Stimulated activated CD8-positive, alpha-beta memory T cell treated with anti-CD3 and anti-CD28 coated beads, Interleukin-15, amount 100 ng/mL, for 48 hours (primary cell): ENCODE measurements at places on chromosomes 1 and 21.

GRCh38 chr1:165512816-165513215 lies 31.0 kb upstream of the LRRC52 start:
- no peak for DNase-seq

- no peak for DNase-seq
Observed at GRCh38 chr1:228989676-228989991, 254.4 kb downstream of the RHOU start.

- DNase-seq: no peak
Observed at GRCh38 chr1:157542676-157543075, 9.6 kb downstream of the FCRL5 start.

GRCh38 chr1:95002540-95003432 lies 70.0 kb downstream of the ALG14 start:
- DNase-seq: no peak

DNA sequence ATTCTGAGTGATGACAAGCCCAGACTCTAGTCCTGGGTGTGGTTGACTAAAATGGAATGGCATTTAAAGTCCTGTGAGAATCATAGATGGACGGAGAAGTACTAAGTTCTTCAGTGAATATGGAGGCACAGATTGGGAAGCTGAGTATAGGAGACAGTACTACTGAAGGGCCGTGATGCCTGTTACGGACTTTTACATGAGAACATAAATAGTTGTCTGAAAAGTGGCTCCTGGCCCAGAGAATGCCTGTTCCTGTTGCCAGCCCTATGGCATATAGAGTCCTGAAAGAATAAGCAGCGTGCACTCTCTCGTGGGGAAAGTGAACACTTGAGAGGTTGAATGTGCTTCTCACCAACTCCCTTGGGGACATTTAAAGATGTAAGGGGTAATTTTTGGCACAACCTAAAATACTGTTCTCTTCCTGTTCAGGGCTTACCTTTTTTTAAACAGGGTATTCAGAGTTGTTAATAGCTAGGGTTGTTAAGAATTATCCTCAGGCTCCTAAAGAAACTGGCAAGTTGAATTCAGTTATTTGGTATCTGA lies 20.4 kb downstream of the CCT8 start:
- DNase-seq: no peak

DNA sequence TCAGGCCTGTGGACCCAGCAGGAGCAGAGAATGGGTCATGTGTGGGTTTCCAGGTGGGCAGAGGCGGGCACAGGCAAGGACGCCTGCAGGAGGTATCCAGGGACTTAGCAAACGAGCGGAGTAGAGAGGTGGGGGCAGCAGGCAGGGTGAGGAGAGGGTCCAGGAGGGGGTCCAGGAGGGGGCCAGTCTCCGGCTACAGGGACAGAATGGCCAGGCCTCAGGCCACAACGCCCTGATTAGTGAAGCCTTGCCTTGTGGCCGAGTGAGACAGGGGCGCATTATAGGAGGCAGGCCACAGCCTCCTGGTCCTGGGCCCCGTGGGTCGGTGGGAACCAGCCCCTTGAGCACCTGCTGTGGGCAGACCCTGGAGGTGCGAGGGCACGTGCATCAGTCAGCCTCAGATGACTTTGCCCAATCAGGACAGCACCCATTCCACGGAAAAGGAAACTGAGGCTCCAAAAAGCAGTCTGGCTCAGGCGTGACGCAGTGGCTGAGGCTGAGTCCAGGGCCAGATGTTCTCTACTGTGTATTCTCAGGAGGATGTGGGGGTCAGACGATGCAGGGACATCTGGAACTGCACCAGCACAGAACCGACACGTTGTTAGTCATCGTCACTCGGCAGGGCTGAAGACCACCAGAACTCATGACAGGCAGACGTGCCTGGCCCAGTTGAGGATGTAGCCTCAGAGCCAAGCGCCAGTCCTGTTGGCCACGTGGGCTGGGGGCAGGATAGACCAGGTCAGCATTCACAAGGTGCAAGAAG lies 113.7 kb downstream of the CRYAA start:
- no peak for DNase-seq

DNA sequence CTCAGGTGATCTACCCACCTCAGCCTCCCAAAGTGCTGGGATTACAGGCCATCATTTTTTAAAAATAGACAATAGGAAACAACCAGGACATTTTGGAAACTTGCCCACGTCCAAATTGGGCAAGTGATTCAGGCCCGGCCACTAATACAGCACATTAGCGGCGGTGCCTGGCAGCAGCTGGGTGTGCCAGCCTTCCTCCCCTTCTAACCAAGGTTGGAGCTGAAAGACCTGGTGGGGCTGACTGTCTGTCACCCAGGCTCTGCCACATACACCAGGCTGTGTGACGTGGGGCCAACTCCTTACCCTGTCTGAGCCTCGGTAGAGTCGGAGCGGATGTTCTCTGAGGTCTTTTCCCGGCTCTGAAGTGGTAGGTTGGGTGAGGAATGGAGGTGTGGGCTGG lies 29.6 kb upstream of the TMEM51 start:
- no peak for DNase-seq

DNA sequence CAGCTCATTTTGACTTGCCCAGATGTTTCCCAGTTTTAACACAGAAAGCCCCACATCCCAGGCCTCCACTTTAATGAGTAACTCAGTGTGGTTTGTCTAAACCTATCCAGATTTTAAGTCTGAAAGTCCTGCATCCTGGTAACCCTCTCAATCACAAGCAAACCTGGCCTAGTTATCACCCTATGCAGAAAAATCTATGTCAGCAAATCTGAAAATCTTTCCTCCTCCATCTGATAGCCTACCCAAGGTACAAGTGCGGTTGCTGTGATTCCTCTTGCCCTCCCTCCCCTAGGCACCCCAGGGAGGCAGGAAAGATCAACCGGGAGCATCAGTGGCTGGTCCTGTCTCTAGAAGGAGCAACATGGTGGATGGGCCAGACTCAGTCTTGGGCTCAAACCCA lies 163.7 kb downstream of the IGSF21 start:
- no peak for DNase-seq

- DNase-seq: no peak
Observed at GRCh38 chr1:40974945-40975344, 4.6 kb upstream of the CTPS1 start.

DNA sequence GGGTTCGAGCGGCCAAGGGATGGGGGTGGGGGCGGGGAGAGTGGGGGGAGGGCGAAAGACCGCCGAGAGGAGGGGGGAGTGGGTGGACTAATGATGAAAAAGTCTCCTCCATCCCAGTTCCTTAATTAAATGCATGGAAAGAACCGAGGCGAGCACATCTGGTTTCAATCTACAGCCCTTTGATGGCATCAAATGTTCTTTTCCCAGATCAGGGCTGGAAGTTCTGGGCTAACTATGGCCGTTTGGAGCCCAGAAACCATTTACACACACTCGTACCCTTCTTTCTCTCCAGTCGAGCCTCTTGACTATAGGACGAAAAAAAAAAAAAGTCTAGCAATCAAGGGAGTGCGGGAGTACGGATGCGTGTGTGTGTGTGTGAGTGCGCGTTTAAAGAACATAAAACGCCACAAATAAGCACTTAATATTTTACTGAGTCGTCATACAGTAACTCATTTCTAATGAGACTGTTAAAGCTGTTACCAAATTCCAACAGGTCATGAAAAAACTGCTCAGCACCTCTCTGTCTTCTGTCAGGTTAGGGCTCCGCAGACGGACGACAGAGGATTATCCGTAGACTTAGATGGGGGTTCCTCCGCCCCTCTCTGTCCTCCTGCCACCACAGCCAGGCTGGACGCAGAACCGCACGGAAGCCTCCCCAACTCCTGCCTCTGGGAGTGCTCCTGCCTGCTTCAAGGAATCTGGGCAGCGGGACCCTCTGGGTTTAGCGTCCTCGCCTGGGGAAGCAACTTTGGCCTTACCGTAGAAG lies 2.1 kb upstream of the PRRX1 start:
- no peak for DNase-seq

DNA sequence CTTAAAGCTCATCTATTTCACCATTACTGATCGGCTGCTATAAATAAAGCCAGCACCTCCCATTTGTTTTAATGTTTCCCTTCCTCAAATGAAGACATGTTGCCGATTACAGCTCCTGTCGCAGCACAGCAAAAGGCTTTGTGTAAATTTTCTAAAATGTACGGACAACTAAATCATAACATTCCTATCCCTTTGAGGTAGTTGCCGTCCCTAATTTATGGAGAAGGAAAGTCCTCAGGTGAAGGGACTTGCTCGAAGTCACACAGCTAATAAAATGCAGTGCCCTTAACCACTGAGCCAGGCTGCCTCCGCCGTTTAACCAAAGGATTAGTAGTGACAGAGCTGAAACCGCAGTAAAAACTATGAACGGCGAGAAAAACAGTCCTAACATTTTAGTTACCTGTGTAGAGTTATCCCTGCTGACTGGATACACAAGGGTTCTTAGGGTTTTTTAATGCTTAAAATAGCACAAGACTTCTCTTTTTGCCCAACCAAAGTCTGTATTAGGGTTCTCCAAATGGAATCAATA lies 871 bp downstream of the PINK1 start:
- no peak for DNase-seq

DNA sequence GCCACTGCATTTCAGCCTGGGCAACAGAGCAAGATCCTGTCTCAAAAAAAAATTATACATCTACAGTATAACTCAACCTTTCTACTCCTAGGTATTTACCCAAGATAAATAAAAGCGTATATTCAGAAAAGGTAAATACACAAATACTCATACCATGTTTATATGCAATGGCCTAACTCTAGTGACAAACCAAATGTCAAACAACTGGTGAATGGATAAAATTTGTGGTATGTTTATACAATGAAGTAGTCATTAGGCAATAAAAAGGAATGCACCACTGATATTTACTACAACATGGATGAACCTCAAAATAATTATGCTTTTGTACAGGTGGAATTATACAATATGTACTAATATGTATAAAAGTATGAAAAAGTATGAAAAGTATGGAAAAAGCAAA lies 174.2 kb upstream of the GORAB start:
- no peak for DNase-seq

- DNase-seq: no peak
Observed at GRCh38 chr1:180092931-180093650, 61.6 kb upstream of the QSOX1 start.

GRCh38 chr1:20317471-20317870 lies 26.8 kb downstream of the VWA5B1 start:
- DNase-seq: no peak

GRCh38 chr1:200891774-200892157 lies 2.9 kb upstream of the INAVA start:
- DNase-seq: no peak

DNA sequence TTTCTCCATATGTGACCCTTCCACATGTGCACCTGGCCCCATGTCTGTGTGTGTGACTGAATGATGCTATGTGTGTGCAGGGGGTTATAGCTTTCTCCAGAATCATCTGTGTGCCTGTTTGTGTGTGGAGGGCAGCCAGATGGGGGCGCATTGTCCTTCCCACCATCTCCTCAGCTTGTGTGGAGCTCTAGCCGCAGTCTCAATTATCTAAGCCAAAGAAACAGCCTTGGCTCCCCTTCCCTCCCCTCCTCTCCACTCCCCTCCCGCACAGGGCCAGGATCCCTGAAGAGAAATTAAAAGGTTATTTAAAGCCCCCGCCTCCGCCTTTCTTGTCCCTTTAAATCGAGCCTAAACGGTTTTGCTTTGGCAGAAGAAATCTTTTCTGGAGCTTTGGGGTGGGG lies 1.8 kb upstream of the DMBX1 start:
- DNase-seq: no peak

DNA sequence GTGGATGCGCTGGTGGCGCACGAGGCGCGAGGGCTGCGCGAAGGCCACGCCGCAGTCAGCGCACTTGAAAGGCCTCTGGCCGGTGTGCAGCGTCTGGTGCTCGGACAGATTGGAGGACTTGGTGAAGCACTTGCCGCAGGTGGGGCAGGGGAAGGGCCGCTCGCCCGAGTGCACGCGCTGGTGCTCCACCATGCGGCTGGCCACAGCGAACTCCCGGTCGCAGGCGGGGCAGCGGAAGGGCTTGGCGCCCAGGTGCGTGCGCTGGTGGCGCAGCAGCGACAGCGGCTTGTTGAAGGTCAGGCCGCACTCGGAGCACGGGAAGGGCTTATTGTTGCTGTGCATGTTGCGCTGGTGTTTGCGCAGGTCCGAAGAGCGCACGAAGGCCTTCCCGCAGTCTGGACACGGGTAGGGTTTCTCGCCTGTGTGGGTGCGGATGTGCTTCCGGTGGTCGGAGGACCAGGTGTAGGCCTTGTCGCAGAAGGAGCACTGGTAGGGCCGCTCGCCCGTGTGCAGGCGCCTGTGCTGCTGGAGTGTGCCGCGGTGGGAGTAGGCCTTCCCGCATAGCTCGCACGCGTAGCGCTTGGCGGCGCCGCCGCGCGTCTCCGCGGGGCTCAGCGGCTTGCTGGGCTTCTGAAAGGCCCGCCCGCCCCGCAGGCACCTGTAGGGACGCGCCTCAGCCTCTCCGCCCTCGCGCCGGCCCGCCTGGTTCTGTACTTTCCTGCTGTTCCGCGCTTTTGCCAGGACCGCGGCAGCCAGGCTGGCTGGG lies 4.7 kb downstream of the ZNF648 start:
- no peak for DNase-seq

- DNase-seq: no peak
Observed at GRCh38 chr1:202047977-202048376, 37.6 kb downstream of the ELF3 start.

GRCh38 chr1:228977307-228977706 lies 242.0 kb downstream of the RHOU start:
- DNase-seq: no peak

DNA sequence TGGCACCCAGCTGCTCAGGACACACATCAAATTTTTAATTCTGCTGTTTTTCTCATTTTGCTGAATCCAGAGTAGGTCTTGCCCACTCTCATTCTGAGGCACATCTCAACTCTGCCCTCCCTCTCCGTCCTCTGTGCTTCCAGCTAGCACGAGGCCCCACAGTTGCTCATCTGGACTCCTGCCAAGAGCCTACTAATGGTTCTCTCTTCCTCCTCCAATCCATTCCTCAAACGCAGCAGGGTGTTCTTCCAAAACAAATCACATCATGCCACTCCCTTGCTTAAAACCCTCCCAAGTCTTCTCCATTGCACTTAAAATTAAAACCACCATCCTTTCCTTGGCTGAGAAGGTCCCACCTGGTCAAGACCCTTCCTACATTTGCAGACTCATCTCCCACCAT lies 49.8 kb upstream of the SCAF4 start:
- no peak for DNase-seq

GRCh38 chr1:2384941-2385481 lies 6.3 kb downstream of the MORN1 start:
- DNase-seq: no peak

- DNase-seq: no peak
Observed at GRCh38 chr1:241356519-241357365, at the start of gene RGS7. RGS7 (minus strand) TSS chr1:241357205.

DNA sequence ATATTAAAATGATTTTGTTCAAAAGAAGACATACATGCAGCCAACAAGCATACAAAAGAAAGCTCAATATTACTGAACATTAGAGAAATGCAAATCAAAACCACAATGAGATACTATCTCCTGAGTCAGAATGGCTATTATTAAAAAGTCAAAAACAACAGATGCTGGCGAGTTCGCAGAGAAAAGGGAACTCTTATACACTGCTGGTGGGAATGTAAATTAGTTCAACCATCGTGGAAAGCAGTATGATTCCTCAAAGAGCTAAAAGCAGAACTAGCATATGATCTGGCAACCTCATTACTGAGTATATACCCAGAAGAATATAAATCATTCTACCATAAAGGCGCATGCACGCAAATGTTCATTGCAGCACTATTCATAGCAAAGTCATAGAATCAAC lies 126.0 kb upstream of the HMCN1 start:
- no peak for DNase-seq
